ENCODE measurements at places on chromosomes 1 and 21. TPM values are rescaled to one million over a fixed set of nuclear protein-coding genes. Genes with fewer than 3 reads are reported as not detected.

The JAM2 gene
- total RNA-seq: 51.1 TPM

DNA sequence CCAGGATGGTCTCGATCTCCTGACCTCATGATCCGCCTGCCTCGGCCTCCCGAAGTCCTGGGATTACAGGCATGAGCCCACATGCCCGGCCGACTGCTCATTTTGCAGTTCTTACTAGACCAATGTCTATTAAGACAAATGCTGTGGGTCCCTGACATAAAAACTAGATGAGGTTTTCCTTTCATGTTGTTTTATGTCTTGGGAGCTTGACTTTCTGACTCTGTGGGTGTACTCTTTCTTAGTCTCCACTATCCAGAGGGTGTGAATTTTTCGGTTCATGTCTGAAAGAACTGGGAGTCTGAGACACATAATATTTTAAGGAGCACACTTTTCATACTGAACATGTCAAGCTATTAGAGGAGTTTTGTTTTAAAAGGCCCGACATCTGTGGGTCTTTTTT lies 744.9 kb upstream of the B3GALT2 start:
- no peak for ATAC-seq

GRCh38 chr1:244212797-244213475 lies 161.9 kb downstream of the ZBTB18 start:
- ATAC-seq: no peak

DNA sequence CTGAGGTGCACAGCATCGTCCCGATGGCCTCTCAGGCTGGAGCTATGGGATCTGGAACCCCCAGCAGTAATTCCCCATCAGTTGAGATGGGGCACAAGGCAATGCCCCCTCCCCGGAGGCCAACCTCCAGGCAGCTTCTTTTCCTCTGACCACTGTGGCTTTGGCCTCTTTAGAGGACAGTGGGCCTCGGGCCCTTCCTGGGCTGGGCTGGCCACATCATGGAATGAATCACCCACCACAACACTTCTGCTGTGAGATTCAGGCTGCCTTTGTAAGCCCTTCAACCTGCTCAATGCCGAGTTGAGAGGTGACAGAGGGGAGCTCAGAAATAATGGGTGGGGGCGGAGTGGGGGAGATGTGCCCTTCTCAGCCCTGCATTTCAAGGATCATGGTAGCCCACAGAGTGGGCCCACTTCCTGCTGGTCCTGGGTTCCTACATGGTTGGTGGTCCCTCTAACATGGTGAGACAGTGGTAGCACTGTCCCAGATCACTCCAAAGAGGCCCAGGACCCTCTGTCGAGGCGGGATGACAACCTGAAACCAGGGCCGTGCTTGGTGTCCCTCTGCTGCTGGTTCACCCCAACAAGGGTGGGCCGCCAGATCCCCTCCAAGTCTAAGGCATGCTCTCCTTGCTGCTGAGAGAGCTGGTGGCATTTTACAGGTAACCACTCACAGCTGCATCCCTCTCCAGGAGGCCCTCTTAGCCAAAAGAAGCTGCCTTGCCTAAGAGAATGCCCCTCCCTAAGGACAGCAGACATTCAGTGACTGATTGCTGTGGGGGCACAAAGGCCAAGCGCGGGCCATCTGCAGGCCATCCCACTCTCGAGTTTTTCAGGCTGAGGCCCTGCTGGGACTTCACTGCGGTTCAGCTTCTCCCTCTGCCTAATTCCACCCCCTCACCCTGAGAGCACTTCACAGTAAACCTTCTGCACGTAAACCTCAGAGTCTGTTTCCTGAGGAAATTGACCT lies 29.7 kb upstream of the EVA1B start:
- ATAC-seq: no peak

GRCh38 chr1:169390303-169390702 lies 22.3 kb downstream of the BLZF1 start:
- ATAC-seq: no peak

- ATAC-seq: no peak
Measured at GRCh38 chr1:204858363-204858821, 12.3 kb upstream of the NFASC start.

The DFFB gene
- total RNA-seq: 14.6 TPM

DNA sequence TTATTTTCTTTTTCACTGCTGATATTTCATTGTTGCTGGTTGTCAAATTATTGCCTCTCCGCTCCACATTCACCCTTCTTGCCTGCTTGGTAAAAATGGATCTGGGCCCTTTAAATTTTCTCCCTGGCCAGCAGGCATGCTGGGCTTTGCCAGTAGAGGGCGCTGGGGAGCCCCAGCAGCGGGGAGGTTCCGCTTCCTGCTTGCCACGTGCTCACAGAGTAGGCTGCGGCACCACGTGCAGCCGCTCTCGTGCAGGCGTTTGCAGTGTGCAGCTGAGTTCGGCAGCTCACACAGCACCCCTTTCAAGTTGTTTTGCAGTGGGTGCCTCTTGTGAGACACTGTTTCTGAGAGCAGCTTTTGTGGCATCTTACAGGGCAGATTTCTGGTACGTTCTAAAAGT lies at the start of gene ACTL8:
Gene ACTL8 (plus strand): TSS at position 214 of the 400 bp plus-strand sequence. CDS start 67,676 bp downstream, outside the sequence.
- ATAC-seq: no peak

DNA sequence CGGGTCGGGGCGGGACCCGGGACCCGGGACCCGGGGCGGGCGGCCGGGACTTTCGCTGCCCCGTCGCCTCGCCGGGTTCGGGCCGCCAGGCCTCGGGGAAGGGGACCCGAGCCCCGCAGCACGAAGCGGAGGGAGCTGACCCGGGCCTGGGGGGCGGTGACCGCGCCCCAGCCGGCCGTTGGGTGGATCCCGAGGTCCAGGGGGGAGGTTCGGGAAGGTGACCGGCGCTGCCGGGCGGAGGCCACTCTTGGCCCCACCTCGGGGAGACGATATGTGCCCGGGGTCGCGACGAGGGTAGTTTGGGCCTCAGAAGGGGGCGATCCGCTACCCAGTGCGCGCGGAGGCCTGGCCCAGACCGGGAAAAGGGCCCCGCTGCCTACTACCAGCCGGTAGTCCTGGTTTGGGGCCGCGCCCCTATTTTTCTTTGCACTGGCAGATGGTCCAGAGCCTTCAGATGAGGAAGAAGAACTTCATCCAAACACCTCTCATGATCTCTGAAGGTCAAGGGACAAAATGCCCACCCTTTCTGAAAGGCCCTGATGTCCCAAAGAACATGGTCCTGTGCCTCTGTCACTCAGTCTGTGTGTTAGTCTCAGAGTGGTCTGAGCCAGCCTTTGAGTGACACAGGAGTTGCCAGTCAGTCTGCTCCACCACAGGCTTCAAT lies 766 bp downstream of the AGO4 start:
- peak; percentile 54 for ATAC-seq

DNA sequence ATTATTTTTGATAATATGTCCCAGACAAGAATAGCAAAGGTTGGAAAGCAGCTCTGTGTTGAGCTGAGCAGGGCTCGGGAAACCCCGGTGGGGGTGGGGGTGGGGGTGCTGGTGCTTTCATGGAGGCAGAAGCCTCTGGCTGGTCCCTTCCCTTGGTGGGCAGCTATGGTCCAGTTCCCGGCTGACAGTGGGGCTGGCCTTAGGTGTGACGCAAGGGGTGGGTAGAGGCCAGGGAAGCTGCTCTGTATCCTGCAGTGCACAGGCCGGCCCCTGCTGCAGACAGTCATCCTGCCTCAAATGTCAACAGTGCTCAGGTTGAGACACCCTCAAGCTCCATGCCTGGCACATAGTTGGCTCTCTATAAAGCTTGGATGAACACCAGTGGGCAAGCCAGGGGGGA lies 8.9 kb downstream of the ACTL8 start:
- no peak for ATAC-seq

GRCh38 chr1:36182734-36183133 lies 26.8 kb downstream of the MAP7D1 start:
- no peak for ATAC-seq

DNA sequence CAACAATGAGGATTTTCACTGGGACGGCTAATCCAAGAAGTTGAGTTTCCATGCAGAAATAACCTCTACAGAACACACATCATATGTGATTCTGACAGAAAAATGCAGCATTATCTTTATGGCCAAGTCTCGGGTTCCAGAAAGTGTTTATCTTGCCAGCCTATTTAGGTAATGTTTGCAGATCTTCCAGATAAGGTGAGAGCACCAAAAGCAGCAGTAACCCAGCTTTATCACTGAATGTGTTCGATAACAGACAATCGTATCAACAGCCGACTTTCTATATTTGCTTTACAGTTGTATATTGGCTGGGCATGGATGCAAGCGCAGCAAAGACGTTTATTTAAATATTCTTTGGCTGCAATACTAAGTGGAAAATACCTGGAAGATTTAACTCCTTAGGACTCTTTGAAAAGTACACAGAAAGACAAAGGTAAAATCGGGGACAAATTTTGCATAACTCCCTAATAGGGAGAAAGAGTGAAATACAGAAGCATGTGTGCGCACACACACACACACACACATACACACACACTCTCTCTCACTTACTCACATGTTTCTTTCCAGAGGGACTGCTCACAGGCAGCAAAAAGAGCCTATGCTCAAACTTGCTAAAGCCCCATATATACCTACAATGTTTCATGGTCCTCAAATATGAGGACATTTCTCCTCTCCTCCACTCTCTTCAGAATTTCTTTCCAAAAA lies 3.0 kb upstream of the CTSK start:
- no peak for ATAC-seq

The CD2 gene
- total RNA-seq: 1.8 TPM

GRCh38 chr1:230261928-230262650 lies 164.0 kb downstream of the PGBD5 start:
- no peak for ATAC-seq

- ATAC-seq: no peak
Measured at GRCh38 chr1:76864383-76864782, 2.9 kb upstream of the ST6GALNAC5 start.

DNA sequence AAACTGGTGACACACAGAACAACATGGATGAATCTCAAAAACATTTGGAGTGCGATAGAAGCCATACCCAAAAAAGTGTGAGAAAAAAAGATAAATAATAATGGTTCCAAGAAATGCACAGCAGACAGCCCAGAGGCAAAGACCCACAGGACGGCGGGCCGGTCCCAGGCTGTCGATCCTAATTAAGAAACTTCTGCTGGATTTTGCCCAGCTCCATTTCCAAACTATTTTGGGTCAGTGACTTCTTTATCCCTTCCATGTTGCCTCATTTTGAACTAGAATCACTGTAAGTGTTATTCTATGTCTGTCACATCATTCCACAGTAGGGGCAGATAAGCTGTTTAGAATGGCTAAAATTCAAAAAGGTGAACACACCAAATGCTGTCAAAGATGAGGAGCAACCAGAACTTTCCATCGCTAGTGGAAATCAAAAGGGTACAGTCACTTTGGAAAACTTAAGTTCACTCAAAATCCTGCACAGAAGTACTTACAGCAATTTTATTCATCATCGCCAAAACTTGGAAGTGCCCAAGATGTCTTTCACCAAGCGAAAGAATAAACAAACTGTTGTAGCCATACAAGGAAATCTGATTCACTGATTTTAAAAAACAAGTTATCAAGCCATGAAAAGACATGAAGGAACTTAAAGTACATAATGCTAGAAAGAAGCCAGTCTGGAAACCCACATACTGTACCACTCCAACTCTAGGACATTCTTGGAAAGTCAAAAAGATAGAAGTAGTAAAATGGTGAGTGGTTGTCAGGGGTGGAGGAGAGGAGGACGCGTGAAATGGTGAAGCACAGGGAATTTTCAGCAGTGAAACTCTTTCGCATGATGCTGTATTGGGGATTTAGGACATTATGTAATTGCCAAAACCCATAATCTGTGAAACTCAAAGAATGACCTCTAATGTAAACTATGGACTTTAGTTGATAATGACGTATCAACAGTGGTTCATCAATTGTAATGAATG lies 7.5 kb downstream of the NBPF1 start:
- no peak for ATAC-seq

The RNU1-4 gene
- under 0.01 TPM for total RNA-seq

The PTPRU gene
- 23.4 TPM for total RNA-seq

GRCh38 chr1:19400192-19400611 lies 85.1 kb downstream of the CAPZB start:
- peak; percentile 68 for ATAC-seq

The ARHGAP29 gene
- total RNA-seq: 43.8 TPM

The LCE3D gene
- not detected for total RNA-seq

The ASAP3 gene
- 37.7 TPM for total RNA-seq

The FYB2 gene
- not detected for total RNA-seq

DNA sequence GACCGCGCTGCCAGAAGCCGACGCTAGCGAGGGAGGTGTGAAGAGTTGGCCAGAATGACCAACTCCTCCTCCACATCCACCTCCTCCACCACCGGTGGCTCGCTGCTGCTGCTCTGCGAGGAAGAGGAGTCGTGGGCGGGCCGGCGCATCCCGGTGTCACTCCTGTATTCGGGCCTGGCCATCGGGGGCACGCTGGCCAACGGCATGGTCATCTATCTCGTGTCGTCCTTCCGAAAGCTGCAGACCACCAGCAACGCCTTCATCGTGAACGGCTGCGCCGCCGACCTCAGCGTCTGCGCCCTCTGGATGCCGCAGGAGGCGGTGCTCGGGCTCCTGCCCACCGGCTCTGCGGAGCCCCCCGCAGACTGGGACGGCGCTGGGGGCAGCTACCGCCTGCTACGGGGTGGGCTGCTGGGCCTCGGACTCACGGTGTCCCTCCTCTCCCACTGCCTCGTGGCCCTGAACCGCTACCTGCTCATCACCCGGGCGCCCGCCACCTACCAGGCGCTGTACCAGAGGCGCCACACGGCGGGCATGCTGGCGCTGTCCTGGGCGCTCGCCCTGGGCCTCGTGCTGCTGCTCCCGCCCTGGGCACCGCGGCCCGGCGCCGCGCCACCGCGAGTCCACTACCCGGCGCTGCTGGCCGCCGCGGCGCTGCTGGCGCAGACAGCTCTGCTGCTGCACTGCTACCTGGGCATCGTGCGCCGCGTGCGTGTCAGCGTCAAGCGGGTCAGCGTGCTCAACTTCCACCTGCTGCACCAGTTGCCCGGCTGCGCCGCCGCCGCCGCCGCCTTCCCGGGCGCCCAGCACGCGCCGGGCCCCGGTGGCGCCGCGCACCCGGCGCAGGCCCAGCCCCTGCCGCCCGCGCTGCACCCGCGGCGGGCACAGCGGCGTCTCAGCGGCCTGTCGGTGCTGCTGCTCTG lies 1.2 kb downstream of the GPR88 start:
- ATAC-seq: peak; percentile 45

- ATAC-seq: no peak
Measured at GRCh38 chr1:53463961-53464899, 5.0 kb downstream of the DMRTB1 start.

DNA sequence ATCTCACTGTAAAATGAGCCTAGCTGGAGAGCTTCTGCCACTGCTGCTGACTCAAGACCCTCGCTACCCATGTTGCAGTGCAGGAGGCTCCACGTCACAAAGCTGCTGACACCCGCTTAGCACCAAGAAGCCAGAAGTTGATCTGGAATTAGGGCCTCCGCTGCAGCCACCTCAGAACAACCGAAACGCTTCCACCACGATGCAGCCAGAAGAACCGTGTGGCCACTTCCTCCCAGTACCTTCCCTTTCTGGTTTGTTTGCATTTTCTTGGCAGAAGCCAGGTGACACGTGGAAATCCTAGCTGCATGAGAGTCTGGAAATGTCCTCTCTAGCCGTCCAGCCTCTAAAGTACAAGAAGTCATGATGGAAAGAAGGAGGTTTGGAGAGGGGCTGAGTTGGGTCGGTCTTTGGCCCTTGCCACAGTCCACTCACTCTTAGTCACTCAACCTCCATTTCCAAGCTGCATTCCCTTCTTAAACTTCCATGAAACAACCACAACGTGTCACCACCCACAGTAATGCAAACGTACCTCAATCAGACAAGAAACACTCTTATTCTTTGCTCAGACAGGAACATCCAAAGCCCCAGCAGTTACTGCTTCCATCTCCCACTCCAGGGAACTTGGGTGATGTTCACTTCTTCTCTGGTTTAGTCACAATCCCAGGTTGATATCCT lies 10.0 kb upstream of the CDA start:
- no peak for ATAC-seq

GRCh38 chr1:113095790-113096455 lies 22.9 kb downstream of the LRIG2 start:
- no peak for ATAC-seq

Measured in gastroesophageal sphincter (tissue), 4 donors.